ENCODE measurements at places on chromosomes 3 and 15.

DNA sequence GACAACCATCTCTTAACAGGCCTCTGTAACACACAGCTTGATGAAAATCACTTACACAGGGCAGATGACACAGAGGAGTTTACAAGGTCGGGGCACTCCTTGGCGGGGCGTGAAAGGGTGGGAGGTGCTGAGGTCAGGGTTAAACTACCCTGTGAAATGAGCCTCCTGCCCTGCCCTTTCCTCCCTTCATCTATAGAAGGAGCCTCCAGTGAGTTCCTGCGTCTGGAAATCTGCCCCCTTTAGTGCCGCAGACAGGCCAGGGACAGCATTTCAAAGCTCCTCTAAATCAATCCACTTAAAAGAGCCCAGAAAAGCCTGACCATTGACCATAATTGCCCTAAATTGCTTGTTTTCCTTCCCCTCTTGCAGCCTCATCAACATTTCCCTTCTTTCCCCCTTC lies 1.9 kb downstream of the ROBO1 start:
- no peaks in the 10 kb centered on the region for H3K4me1 ChIP-seq

GRCh38 chr3:64634417-64634816 lies 53.4 kb downstream of the ADAMTS9 start:
- DNase-seq = no peak
- no peaks in the 10 kb centered on the region for H3K36me3 ChIP-seq
- H3K4me1 ChIP-seq = no peaks in the 10 kb centered on the region

GRCh38 chr15:63749330-63749942 lies 84.3 kb downstream of the HERC1 start:
- H3K27me3 ChIP-seq = no peaks in the 10 kb centered on the region
- H3K27ac ChIP-seq = no peak overlapping the region
- H3K4me1 ChIP-seq = peaks cover 4% of the 10 kb centered on the region

DNA sequence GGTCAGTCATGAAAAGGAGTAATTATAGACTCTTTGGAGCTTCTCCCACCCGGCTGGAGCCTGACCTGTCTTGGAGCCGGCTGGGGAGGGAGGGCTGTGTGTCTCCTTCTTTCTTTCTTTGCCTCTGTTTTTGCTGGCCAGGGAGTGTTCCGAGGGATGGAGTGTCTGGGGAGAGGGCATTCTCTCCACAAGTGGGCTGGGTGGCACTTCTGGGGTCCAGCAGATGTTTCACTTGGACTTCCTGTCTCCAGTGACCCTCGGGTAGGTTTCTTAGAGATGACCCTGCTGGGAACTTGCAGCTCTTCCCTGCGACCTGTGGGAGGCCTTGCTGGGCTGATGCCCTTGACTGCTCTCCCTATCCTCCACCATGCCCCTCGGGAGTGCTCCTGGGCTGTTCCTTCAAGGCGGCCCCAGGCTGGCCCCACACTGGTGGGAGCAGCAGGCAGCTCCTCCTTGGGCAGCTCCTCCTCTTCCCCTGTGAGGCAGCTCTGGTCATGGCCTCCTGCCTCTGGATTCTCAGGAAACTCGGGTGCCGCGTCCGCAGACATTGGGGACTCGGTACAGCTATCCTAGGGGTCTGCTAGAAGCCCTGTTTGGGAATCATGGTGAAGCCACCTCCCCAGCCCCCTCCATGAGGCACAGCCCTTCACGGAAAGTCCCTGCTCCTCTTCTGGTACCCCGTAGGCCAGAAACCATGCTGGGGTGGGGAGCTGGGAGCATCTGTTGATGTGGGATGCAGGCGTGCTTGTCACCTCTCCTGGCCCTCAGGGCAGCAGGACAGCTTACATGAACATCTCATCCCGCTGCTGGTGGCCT lies 44.9 kb downstream of the APBA2 start:
- no peaks in the 10 kb centered on the region for H3K36me3 ChIP-seq
- no peak for DNase-seq
- H3K27me3 ChIP-seq = no peaks in the 10 kb centered on the region
- no peak overlapping the region for H3K27ac ChIP-seq
- no peaks in the 10 kb centered on the region for H3K4me1 ChIP-seq

DNA sequence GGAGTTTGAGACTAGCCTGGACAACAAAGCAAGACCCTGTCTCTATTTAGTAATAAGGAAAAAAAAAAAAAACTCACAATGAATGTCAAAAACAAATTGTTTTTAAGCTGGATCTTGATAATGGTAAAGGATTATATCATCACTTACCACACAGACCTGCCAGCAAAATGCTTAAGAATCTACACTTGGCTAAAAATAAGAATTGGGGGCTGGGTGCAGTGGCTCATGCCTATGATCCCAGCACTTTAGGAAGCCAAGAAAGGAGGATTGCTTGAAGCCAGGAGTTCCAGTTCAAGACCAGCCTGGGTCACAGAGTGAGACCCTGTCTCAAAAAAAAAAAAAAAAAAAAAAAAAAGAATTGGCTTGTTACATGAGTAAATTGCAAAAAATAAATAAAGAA lies 31.0 kb downstream of the ACAP2 start:
- no peaks in the 10 kb centered on the region for H3K4me1 ChIP-seq
- no peak for DNase-seq
- H3K27me3 ChIP-seq = no peaks in the 10 kb centered on the region
- no peaks in the 10 kb centered on the region for H3K36me3 ChIP-seq

GRCh38 chr3:177060492-177060891 lies 136.8 kb downstream of the TBL1XR1 start:
- no peaks in the 10 kb centered on the region for H3K27me3 ChIP-seq
- H3K36me3 ChIP-seq = no peaks in the 10 kb centered on the region
- no peak overlapping the region for H3K4me3 ChIP-seq
- no peak for DNase-seq

GRCh38 chr3:64824394-64824909 lies 136.7 kb upstream of the ADAMTS9 start:
- no peak overlapping the region for H3K4me3 ChIP-seq
- H3K4me1 ChIP-seq = no peaks in the 10 kb centered on the region
- no peak for DNase-seq
- no peaks in the 10 kb centered on the region for H3K36me3 ChIP-seq
- H3K27ac ChIP-seq = no peak overlapping the region

DNA sequence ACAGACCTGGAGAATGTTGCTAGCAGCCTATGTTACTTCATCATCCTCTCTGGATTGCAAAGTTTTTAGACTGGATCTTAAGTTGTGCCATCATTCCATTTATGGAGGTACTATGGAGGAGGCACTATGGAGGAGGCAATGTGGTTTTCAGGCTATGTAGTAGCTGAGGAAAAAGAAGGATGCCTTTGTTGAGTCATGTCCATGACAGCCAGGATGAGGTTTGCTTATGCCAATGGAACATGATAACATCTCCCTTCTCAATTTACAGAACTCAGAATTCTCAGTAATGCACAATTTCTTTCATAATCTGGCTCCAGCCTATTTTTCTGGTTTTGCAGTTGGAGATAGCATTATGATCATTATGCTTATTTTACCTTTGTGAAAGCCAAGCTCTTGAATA lies 65.9 kb upstream of the TMEM108 start:
- DNase-seq = no peak
- peaks cover 3% of the 10 kb centered on the region for H3K27me3 ChIP-seq
- H3K36me3 ChIP-seq = no peaks in the 10 kb centered on the region
- H3K27ac ChIP-seq = no peak overlapping the region
- no peak overlapping the region for H3K4me3 ChIP-seq
- H3K4me1 ChIP-seq = no peaks in the 10 kb centered on the region

DNA sequence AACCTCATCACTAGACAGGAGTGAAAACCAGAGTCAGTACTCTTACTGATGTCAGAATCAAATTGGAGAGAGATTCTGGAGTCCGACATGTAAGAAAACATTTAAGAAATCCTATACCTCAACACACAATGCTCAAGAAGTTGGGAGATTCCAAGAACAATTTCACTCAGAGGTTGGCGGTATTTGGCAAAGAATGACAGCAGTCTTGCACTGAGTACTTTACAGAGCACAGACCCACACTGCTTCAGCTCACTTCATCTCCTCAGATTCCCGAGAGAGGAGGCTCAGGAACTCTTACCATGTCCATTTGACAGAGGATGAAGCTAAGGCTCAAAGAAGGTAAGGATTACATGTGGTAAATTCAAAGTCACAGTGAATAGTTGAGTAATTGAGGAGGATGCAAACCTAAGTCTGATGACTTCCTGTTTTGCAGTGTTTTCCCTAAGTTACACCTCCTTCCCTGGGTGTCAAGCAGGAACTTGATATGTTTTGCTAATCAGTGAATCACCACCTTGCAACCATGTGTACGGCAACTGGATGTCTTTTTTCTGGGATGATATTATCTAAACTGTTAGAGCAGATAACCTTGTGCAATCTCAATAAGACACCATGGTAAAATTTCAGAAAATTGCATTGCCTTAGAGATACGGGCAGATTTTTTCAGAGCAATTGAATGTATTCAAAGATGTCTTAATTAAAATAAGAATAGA lies 61.3 kb upstream of the MME start:
- no peak for DNase-seq
- H3K4me1 ChIP-seq = no peaks in the 10 kb centered on the region
- H3K36me3 ChIP-seq = no peaks in the 10 kb centered on the region

DNA sequence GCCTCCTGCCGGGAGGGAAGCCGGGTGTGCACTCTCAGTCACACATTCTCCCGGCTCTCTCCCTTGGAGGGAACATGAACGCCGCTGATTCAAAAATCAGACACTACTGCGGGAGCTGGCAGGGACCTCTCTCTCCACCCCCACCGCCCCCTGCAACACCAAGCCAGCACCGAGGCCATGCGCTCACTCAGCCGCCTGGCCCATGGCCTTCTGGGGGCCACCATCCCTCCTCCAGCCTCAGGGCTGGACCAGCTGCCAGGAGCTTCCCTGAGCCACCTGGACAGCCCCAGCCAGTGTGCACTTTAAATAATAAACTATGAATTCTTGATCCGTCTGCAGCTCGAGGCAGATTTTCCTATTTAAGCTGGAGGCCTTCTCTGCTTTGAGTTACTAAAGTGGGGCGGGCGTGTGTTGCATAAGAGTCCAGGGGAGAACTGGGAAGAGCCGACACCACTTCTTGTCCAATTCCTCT lies 30.6 kb downstream of the ADAMTS17 start:
- no peaks in the 10 kb centered on the region for H3K27me3 ChIP-seq
- H3K36me3 ChIP-seq = no peaks in the 10 kb centered on the region
- no peak overlapping the region for H3K27ac ChIP-seq
- no peaks in the 10 kb centered on the region for H3K4me1 ChIP-seq

- no peaks in the 10 kb centered on the region for H3K4me1 ChIP-seq
- no peak overlapping the region for H3K27ac ChIP-seq
- H3K27me3 ChIP-seq = no peaks in the 10 kb centered on the region
- DNase-seq = no peak
Measured at GRCh38 chr3:4814305-4814903, 164.8 kb upstream of the BHLHE40 start.

DNA sequence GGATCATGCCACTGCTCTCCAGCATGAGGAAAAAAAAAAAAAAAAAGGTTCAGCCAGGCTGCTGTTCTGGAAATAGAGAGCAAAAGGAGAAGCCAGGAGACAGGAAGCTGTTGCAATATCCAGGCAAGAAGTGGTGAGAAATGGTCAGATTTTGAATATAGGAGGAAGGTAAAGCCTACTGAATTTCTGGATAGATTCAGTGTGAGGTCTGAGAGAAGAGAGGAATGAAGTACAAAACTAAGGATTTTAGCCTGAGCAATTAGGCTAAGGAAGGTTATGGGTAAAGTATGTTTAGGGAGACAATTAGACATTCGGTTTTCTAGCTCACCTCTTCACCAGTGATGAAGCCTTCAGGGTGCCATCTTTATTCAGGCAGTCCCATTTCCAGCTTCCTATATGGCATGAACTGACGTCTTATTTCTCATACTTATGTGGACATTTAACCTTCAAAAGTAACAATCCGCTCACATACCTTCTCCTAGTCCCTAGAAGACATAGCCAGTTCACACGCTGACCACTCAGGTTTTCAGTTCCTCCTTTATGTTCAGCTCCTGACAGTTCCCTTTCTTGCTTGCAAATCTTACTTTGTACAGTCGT lies 57.2 kb downstream of the KIF9 start:
- no peak overlapping the region for H3K4me3 ChIP-seq
- no peak overlapping the region for H3K27ac ChIP-seq
- H3K27me3 ChIP-seq = no peaks in the 10 kb centered on the region
- H3K36me3 ChIP-seq = no peaks in the 10 kb centered on the region

DNA sequence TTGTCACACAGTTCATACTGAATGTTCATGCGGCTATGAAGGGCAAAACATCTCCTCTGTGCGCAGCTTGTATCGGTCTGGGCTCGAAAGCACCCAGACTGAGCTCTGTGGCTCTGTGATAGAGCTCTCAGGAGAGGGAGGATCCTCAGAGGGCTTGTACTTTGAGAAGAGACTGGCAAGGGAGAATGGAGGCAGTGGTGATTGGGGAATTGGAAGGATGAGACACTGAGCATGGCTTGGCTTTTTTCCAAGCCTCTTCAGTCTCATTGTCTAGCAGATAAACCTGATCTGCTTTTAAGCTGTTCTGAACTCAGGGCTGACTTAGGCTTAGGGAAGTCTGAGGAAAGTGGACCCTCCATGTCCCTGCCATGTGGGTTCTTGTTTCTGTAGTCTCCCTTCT lies 43.0 kb downstream of the RAD54L2 start:
- H3K36me3 ChIP-seq = peaks cover 15% of the 10 kb centered on the region
- H3K4me1 ChIP-seq = no peaks in the 10 kb centered on the region
- DNase-seq = no peak
- H3K27ac ChIP-seq = no peak overlapping the region

GRCh38 chr3:10198761-10199649 lies 34.3 kb downstream of the IRAK2 start:
- peak; percentile 94 for DNase-seq
- peak overlapping the region; percentile 96 for H3K27ac ChIP-seq
- no peaks in the 10 kb centered on the region for H3K27me3 ChIP-seq
- peak overlapping the region; percentile 9 for H3K4me3 ChIP-seq

DNA sequence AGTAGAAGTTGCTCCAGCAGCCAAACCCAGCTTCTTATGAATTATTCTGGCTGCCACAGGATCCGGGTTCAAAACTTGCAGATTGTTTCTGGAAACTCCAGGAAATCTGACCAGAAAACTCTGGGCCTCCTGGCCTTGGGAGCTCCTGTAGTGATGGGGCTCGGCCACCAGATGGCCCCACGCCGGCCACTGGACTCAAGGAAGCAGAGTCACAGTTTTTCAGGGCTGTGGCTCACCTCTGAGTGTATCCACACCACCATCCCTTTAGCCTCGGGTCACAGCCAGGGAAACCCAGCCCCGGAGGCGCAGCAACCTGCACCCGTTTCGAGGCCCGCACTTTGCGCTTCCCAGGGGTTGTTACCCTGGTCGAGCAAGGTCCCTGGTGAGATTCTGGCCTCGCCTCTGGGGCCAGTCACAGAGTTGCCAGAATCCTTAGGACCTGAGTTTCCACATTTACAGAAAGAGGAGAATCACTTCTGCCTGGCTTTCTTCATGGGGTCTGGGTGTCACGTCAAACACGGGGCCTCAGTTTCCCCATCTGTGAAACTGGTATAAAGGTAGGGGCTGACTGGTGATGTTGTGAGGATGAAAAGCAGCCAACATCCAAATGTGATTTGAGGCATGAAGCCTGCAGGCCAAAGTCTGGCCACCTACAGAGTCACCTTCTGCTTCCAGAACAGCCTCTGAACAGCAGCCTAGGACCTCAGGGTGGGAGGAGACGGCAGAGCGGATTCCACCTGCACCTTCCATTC lies 53.5 kb upstream of the LCTL start:
- DNase-seq = peak; percentile 56
- H3K4me3 ChIP-seq = no peak overlapping the region
- peaks cover 4% of the 10 kb centered on the region for H3K27me3 ChIP-seq
- no peak overlapping the region for H3K27ac ChIP-seq
- no peaks in the 10 kb centered on the region for H3K36me3 ChIP-seq
